Fibroblast of skin of left biceps (primary cell): ENCODE measurements at places on chromosomes 12 and 14.
A peak's percentile ranks its signal among the peaks of the same experiment; 100 is the strongest.

- no peak for DNase-seq
These were observed 465.5 kb upstream of the ATP2B1 start for GRCh38 chr12:90174198-90174510.

GRCh38 chr14:36979863-36980262 is 192.5 kb downstream of the SLC25A21 start:
- DNase-seq = no peak

DNA sequence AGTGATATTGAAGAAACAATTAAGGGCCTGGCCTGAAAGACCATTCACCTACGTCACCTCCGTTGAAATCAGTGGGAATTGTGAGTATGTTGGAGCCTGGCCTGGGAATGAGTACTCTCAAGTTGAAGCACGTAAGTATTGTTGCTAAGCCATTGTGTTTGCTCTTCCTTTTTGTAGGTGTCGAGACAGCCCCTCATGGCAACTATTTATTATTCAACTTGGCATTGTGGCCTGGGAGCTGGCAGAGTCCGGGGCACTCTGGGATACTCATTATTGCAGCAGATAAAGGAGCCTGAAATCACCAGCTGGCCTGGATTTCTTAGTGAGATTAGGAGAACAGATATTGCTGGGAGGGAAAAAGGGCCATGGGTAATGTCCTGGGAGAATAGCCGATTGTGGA is 147.4 kb downstream of the C12orf75 start:
- no peak for DNase-seq

DNA sequence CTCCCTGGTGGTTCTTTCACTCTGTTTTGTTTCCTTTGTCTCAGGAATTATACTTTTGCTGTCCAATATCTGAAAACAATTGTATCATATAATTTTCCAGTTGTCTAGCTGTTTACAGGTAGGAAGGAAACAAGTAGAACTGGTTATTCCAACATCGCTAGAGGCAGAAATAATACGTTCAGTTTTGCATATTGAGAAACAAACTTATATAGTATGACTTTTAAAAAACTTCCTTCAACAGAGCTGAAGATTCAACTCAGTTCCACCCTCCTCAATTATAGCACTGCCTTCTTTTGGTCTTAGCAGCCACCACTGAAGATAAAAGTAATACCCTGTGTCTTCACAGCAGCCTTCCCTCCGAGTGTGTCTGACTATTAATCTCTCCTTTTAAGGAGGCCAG is 214.3 kb downstream of the EFCAB11 start:
- DNase-seq = no peak

GRCh38 chr14:77989441-77989991 is 180.7 kb upstream of the NRXN3 start:
- DNase-seq = no peak

GRCh38 chr12:106170285-106170684 is 31.5 kb upstream of the NUAK1 start:
- DNase-seq = peak; percentile 62

DNA sequence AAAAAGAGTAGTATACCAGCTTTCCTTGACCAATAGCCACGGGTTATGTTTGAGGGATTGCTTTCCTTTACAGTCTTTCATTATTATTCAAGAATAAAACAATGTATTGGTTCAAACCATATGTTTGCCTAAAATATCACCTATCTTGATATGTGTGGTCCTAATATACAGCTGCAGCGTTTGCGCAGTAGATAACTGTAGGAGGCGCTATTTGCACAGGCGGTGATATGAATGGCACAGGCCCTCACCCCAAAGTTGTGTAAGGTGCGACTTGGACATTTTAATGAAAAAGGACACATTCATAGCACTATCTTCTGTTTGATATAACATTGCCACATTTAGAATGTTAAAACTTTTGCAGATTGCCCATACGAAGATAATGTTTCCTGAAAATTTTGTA is 298.4 kb downstream of the TRHDE start:
- no peak for DNase-seq

- DNase-seq = no peak
These were observed 117.9 kb downstream of the PDE3A start for GRCh38 chr12:20486233-20486632.

DNA sequence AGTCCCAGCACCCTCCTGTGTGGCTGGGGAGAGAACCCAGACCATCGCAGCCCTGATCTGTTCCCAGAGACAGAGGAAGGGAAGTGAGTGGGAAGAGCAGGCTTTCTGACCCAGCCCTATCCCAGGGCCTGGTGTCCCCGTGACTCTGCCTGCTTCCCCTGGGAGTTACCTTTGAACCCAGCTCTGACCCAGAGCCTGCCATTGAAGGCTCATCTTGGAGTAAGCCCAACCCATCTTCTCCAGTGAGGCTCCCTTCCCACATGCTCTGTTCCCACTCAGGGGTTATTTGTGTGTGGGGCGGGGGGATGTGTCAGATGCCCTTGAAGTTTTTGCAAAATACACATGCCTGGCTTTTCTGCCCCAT is 6.0 kb downstream of the TMEM63C start:
- DNase-seq = no peak

GRCh38 chr12:11666131-11667050 is 16.9 kb downstream of the ETV6 start:
- no peak for DNase-seq

- DNase-seq = no peak
These were observed 34.0 kb upstream of the NFYB start for GRCh38 chr12:104171785-104172569.

GRCh38 chr12:30701056-30701455 is 5.4 kb upstream of the IPO8 start:
- no peak for DNase-seq

DNA sequence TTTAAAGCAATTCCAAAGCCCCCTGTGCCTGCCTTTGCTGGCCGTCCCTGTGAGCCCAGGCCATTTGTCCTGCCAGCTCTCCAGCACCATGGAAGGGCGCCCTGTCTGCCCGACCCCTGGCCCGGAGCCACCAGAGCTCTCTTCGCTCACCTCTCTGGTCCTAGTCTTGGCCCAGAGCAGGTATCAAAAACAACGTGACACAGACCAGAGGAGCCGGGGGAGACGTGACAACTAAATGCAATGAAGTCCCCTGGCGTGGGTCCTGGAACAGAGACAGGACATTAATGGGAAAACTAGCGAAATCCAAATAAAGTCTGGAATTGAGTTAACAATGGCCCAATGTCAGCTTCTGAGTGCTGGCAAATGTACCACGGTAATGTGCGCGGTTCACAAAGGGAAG is 83.2 kb upstream of the DIO3 start:
- DNase-seq = no peak

- no peak for DNase-seq
These were observed 7.2 kb upstream of the PLEKHG7 start for GRCh38 chr12:92695577-92695976.

DNA sequence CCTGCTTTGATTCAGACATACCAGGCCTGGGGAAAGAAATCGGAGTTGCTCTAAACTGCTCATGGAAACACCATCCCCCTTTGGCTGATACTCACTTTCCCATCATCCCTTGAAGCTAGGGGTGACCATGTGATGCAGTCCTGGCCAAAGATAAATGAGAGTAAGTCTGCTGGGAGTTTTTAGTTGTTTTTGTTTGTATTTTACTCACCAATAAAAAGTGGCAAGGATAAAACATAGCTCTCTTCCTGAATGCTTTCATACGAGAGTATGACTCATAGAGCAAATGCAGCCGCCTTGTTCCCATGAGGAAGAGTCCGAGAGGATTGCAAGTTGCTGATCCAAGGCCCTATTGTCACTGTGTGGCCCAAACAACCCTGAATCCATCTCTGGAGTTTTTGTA is 126.4 kb upstream of the TMEM132C start:
- DNase-seq = no peak

- no peak for DNase-seq
These were observed 58.3 kb upstream of the JDP2 start for GRCh38 chr14:75369506-75369905.

DNA sequence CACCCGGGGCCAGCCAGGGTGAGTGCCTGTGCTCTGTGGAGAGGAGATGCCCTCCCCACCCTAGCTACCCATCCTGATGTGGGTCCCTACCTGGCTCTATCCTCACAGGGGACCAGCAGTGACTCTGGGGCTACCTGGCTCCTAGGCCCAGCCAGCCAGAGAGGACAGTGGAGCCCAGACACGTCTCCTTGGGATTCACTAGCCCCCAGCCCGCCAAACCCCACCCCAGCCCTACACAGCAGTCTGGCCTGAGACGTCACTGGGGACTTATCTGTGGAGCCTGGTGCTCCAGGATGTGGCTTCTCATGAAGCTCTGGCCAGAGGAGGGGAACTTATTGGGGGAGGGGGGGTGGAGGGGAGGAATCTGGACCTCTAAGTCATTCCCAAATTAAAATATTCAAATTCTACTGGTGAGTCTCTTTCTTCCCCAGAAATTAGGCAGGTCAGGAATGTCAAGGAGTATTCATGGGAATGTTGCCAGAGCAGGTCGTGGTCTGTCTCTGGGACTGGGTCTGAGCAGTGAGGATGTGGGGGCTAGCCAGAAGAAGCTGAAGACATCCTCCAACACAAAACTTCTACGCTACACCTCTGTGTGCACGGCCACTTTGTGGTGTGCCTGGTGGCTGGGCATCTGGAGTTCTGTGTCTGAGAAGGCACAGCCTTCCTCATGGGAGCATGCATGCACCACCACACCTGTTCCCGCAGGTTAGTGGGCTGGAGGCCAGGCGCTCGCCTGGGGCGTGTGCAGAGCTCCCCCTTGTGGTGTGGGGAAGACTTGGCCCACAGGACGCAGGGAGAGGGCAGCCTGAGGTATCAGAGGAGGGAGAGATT is 2.7 kb downstream of the CMTM5 start:
- no peak for DNase-seq

DNA sequence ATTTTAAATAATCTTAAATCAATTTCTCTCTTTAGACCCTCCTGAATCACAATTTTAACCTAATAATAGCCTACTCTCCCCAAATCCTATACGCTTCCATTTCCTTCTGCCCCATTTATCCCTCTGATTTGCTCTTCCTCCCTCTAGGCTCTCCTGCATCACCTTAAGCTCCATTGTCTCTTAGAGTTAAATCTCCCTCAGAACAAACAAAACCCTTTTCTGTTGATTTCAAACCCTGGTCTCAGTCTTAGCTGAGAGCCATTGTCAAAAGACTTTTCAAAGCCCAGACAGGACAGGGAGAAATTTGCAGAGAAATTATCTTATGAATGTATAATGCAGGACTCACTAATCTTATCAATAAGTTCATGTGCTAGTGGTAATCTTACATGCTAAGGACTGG is 106.1 kb downstream of the C12orf75 start:
- DNase-seq = no peak

- no peak for DNase-seq
These were observed 97.4 kb downstream of the CDK17 start for GRCh38 chr12:96302687-96303310.

DNA sequence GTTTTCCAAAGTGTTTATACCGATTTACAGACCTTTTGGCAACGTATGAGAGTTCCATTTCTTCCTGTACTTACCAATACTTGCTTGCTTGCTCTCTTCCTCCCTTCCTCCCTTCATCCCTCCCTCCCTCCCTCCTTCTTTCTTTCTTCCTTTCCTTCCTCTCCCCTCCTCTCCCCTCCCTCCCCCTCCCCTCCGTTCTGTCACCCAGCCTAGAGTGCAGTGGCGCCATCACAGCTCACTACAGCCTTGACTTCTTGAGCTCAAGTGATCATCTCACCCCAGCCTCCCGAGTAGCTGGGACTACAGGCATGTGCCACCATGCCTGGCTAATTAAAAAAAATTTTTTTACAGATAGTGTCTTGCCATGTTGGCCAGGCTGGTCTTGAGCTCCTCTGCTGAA is 40.4 kb downstream of the DIP2B start:
- DNase-seq = no peak

DNA sequence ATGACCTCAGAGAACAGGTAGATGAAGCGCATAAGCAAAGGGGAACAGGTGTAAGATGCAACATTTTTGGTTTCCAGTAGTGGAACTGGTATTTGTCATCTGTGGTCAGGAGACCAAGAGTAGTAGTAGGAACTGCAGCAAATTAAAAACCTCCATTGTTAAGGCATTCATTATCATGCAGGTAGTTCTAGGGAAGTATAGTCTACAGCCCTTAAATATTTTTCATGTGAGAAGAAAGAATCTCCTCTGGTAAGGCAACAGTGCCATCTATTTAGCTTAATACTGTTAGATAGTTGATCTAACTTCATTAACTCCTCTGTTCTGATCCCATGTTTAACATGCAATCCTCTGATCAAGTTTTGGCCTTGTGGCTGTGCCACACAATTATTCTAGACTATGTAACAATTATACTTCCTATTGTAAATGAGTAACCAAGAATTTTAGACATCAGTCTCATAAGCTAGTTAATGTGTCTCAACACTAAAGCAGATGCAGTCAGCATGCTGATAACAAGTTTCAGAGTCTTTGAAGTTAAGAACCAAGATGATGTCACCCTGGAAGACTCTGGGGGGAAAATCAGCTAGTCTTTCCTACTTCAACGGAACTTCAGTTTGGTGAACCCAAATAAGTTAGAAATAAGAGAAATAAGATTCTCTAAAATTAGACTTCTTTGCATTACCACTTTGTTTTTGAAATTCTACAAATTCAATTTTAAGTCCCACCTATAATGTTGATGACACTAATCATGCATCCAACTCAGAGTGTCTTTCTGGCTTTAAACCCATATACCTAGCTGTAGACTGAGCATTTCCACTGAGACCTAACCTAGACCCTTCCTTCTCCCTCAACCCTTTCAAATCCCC is 70.9 kb downstream of the STXBP6 start:
- DNase-seq = no peak

GRCh38 chr12:64876388-64877071 is 52.1 kb downstream of the TBC1D30 start:
- no peak for DNase-seq

DNA sequence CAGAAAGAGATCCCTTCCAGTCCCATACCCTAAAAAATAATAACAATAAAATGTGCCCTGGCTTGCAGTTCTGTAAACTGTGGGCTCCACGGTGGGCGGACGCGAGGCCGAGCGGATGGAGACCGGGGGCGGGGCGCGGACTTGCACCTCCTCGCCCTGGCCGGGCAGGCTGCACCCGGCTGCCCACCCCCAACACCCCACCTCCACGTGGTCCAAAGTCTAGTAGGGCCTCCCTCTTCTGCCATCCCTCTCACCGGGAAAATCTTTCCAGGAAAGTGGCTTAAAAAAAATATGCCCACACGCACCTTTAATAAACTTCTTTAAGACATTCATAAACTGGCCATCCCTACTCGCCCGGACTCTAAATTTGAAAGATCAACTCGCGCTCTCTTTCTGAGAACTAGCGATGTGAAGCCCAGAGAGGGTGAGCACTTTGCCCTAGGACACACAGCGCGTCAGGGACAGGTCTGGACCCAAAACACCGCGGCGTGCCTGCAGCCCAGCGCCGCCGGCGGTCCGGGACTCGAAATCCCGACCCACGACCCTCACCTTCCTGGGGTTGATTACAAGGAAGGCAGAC is 1.9 kb upstream of the BCL11B start:
- no peak for DNase-seq

- no peak for DNase-seq
These were observed 47.9 kb upstream of the MEG3 start for GRCh38 chr14:100777818-100778525.

DNA sequence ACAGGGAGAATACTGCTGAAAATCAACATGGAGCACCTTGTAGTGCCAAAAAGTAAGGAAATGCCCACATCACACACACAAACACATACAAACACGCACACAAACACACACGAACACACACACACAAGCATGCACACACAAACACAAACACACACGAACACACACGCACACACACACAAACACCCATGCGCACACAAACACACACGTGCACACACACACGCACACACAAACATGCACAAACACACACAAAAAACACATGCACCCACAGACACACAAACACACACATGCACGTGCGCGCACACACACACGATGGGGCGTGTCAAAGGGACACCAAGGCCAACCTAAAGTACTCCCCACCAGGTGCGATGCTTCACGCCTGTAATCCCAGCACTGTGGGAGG is 61.7 kb upstream of the C14orf180 start:
- no peak for DNase-seq
